ENCODE measurements at places on chromosomes 5 and 9. TPM values are rescaled to one million over a fixed set of nuclear protein-coding genes. Genes with fewer than 3 reads are reported as not detected.

- H3K4me1 ChIP-seq, result no peaks in the 10 kb centered on the region
- no peak overlapping the region for H3K27ac ChIP-seq
- DNase-seq, result no peak
- H3K36me3 ChIP-seq, result no peaks in the 10 kb centered on the region
Observed at GRCh38 chr5:107294211-107294550, 376.6 kb downstream of the EFNA5 start.

- H3K36me3 ChIP-seq, result no peaks in the 10 kb centered on the region
- no peak overlapping the region for H3K27ac ChIP-seq
Observed at GRCh38 chr9:27743490-27743889, 170.2 kb upstream of the C9orf72 start.

- H3K36me3 ChIP-seq, result peaks cover 4% of the 10 kb centered on the region
- no peaks in the 10 kb centered on the region for H3K4me1 ChIP-seq
- H3K27ac ChIP-seq, result no peak overlapping the region
- H3K4me3 ChIP-seq, result no peak overlapping the region
- no peaks in the 10 kb centered on the region for H3K27me3 ChIP-seq
Observed at GRCh38 chr9:96509848-96510247, 59.9 kb downstream of the HABP4 start.

DNA sequence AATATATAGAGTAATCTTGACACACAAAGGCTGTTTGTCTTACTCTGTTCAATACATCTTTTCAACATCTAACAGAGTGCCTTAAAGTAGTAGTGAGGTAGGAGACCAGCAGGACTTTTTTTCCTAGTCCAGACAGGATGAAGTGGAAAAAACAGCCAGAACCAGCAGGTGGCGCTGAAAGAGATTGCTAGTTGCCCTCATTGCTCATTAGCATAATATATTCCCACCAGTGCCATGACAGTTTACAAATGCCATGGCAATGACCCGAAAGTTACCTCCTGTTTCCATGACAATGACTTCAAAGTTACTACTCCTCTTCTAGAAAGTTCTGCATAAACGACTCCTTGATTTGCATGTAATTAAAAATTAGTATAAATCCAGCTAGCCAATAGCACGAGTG lies 387.4 kb downstream of the ACTL7B start:
- no peak for DNase-seq
- H3K4me3 ChIP-seq, result no peak overlapping the region
- no peak overlapping the region for H3K27ac ChIP-seq
- no peaks in the 10 kb centered on the region for H3K36me3 ChIP-seq
- no peaks in the 10 kb centered on the region for H3K27me3 ChIP-seq
- H3K4me1 ChIP-seq, result no peaks in the 10 kb centered on the region

EGFLAM gene
- not detected for total RNA-seq

DNA sequence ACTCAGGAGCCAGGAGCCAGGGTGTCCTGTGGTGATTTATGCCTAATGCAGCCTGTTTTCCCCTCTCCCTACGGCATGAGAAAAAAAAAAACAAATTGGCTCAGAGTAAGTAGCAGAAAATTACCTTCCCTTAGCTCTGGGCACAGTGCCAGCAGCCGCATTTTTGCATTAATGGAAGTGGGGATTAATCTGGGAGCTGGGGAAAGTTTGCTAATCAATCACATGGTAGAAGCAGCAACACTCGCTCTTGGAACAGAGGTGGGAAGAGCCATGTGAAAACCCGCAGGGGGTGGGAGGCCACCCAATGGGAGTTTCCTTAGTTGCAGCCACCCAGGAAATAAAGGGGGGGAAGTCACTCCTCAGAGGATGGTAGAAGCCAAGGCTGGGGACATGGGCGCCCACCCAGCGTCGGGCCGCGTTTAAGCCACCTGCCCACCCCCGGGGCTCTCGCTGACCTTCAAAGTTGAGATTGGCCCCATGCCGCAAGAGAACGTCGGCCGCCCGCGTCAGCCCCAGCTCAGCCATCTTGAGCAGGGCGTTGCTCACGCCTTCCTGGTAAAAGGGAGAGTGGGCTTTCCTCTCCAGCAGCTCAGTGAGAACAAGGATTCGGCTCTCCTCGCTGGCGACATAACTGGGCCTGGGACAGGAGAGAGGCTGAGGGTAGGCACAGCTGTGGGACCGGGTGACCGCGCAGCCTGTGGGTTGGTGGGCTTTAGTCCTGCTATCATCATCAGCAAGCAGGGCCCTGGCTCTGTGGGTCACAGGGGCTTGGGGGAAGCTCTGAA lies 1.7 kb downstream of the ASB6 start:
- peak overlapping the region; percentile 95 for H3K4me3 ChIP-seq
- no peaks in the 10 kb centered on the region for H3K27me3 ChIP-seq
- DNase-seq, result no peak
- peaks cover 26% of the 10 kb centered on the region for H3K4me1 ChIP-seq
- H3K27ac ChIP-seq, result peak overlapping the region; percentile 81

TEK gene
- total RNA-seq, result not detected

DNA sequence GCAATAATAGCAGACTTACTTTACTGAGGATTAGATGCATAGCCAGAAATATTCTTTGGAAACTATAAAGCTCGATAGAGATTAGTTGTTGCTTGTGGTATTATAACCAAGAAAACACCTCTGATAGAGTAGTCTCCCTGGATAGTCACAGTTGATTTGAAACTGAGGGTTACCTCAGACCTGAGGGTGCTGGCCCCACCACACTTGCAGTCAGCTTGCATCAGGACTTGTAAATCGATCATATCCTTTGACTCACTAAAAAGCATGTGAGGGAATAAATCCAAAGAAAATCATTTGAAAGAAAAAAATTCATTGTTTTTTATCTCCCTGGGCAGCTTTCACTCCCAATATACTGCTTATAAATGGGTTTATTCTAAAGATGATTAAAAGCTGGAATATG lies 39.4 kb downstream of the GALNT12 start:
- H3K4me3 ChIP-seq, result no peak overlapping the region
- H3K36me3 ChIP-seq, result no peaks in the 10 kb centered on the region
- no peaks in the 10 kb centered on the region for H3K4me1 ChIP-seq
- no peak for DNase-seq
- no peak overlapping the region for H3K27ac ChIP-seq

CSF1R gene
- total RNA-seq, result 2.4 TPM

DNA sequence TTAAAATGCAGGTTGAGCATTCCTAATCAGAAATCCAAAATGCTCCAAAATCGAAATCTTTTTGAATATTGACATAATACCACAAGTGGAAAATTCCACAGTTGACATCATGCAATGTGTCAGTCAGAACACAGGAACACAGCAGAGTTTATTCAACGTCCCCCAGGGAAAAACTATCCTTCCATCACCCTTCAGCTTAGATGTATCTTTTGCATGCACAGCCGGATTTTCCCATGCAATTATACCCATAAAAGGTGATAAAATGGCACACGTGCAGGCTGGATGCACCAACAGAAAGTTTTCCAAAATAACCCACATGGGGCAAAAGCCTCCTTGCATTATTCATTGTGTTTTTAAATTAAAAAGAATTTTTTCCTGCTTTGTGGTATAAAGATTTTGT lies 71.2 kb downstream of the RAB24 start:
- DNase-seq, result no peak
- no peaks in the 10 kb centered on the region for H3K4me1 ChIP-seq
- H3K4me3 ChIP-seq, result no peak overlapping the region
- H3K27ac ChIP-seq, result no peak overlapping the region
- peaks cover 12% of the 10 kb centered on the region for H3K36me3 ChIP-seq

DNA sequence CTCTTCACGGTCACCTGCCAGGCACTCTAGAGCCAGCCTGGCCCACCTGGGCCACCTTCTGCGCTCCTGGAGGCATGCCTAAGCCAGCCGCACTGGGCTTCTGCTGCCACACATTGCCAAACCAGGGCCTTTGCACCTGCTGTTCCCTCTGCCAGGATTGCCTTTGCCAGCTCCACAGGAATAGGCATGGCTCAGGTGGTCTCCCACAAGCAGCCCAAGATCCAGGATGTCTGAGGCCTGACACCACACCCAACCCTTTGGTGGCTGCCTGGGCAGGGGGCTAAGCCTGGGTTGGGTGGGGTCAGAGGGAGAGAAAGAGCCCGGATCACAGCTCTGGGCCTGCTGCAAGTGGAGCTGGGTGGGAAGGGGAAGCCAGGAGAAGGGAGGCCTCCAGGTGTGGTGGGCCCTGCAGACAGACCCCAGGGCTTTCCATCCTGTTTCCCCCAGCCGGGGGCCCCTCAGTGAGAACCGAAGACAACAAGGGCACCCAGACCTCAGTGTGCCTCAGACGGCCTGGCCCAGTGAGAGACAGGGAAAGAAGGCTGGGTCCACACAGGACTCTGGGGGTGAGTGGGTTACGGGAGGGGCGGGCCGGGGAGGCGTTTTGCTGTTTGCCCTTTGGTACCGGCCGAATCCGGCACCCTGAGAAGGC lies 672 bp upstream of the SUSD3 start:
- no peak overlapping the region for H3K4me3 ChIP-seq
- H3K4me1 ChIP-seq, result peaks cover 73% of the 10 kb centered on the region
- no peaks in the 10 kb centered on the region for H3K36me3 ChIP-seq
- peak overlapping the region; percentile 72 for H3K27ac ChIP-seq
- DNase-seq, result no peak

- H3K36me3 ChIP-seq, result no peaks in the 10 kb centered on the region
- no peaks in the 10 kb centered on the region for H3K4me1 ChIP-seq
- no peak overlapping the region for H3K4me3 ChIP-seq
- no peak for DNase-seq
Observed at GRCh38 chr5:139880416-139881142, 85.0 kb downstream of the PSD2 start.

DNA sequence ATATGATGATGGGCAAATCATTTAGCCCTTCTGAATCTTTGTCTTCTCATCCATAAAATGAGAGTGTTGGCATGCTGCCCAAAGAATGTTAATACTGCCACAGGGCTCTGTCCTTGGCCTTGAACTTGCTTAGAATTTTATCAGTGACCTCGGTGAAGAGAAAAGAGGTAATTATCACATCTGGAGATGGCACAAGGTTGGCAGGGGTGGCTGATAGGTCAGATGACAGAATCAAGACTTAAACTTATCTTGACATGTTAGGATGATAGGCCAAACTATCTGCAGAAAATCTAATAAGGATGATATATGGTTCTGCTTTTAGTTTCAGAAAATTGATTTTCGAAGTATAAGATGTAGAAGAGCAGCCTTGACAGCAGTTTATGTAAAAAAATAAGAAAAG lies 599.1 kb upstream of the CLINT1 start:
- no peak overlapping the region for H3K4me3 ChIP-seq
- H3K4me1 ChIP-seq, result no peaks in the 10 kb centered on the region
- no peak for DNase-seq
- no peaks in the 10 kb centered on the region for H3K27me3 ChIP-seq

GRCh38 chr9:109475526-109475925 lies 22.6 kb downstream of the PTPN3 start:
- H3K4me1 ChIP-seq, result no peaks in the 10 kb centered on the region
- no peaks in the 10 kb centered on the region for H3K27me3 ChIP-seq
- no peak overlapping the region for H3K4me3 ChIP-seq
- no peak for DNase-seq
- H3K27ac ChIP-seq, result no peak overlapping the region

DNA sequence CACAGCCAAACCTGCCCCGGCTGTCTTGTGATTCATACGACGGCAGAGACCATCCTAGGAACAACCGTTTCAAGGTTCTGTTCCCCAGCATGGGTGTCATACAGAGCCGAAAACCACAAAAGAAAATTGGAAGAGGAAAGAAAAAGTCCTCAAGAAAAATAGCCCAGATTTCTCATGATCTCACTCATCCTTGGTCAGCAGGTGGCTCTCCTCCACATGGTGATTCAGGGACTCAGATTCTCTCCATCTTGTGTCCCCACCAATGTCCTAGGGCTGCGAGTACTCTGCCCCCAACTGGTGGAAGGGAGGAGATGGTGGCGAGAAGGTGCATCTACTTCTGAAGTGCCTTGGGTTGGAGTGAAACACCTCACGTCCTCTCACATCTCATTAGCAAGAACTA lies 25.6 kb downstream of the PDZD2 start:
- no peak for DNase-seq
- no peaks in the 10 kb centered on the region for H3K36me3 ChIP-seq
- H3K4me3 ChIP-seq, result no peak overlapping the region
- no peaks in the 10 kb centered on the region for H3K4me1 ChIP-seq
- no peak overlapping the region for H3K27ac ChIP-seq
- no peaks in the 10 kb centered on the region for H3K27me3 ChIP-seq

PCDHA12 gene
- not detected for total RNA-seq

- no peak overlapping the region for H3K27ac ChIP-seq
- no peaks in the 10 kb centered on the region for H3K36me3 ChIP-seq
Observed at GRCh38 chr5:112552791-112553190, 133.7 kb upstream of the EPB41L4A start.

GRCh38 chr5:57434227-57434640 lies 48.4 kb downstream of the ACTBL2 start:
- no peak overlapping the region for H3K27ac ChIP-seq
- no peaks in the 10 kb centered on the region for H3K36me3 ChIP-seq
- no peaks in the 10 kb centered on the region for H3K27me3 ChIP-seq
- H3K4me3 ChIP-seq, result no peak overlapping the region

GRCh38 chr5:1448511-1449011 lies 3.3 kb upstream of the SLC6A3 start:
- H3K4me1 ChIP-seq, result no peaks in the 10 kb centered on the region
- DNase-seq, result no peak
- H3K27ac ChIP-seq, result no peak overlapping the region
- no peak overlapping the region for H3K4me3 ChIP-seq

- H3K4me3 ChIP-seq, result no peak overlapping the region
- no peaks in the 10 kb centered on the region for H3K27me3 ChIP-seq
- H3K27ac ChIP-seq, result no peak overlapping the region
Observed at GRCh38 chr5:71977311-71977710, 130.0 kb upstream of the MAP1B start.

- no peaks in the 10 kb centered on the region for H3K36me3 ChIP-seq
- DNase-seq, result peak; percentile 29
- H3K27me3 ChIP-seq, result no peaks in the 10 kb centered on the region
- no peak overlapping the region for H3K4me3 ChIP-seq
- H3K4me1 ChIP-seq, result no peaks in the 10 kb centered on the region
- no peak overlapping the region for H3K27ac ChIP-seq
Observed at GRCh38 chr9:7844242-7844641, 44.7 kb upstream of the DMAC1 start.

DNA sequence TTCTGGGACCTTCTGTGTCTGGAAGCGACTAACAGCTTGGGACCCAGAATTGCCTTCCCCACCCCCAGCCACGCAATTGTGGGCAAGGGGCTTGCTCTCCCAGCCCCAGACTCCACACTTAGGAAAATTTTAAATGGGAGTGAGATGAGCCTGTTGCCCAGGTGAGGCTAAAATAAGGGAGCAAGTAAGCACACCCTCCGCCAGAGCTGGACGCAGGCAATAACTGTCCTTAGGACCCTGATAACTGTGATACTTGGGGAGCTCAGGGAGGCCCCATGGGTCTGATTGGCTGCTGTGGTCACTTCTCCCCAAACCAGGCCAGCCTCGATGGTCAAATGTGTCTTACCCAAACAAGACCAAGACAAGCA lies 13.3 kb downstream of the ABO start:
- H3K4me3 ChIP-seq, result no peak overlapping the region
- DNase-seq, result no peak
- no peaks in the 10 kb centered on the region for H3K27me3 ChIP-seq
- H3K36me3 ChIP-seq, result no peaks in the 10 kb centered on the region
- no peak overlapping the region for H3K27ac ChIP-seq

- DNase-seq, result no peak
- H3K36me3 ChIP-seq, result no peaks in the 10 kb centered on the region
- H3K27me3 ChIP-seq, result no peaks in the 10 kb centered on the region
- H3K4me3 ChIP-seq, result no peak overlapping the region
Observed at GRCh38 chr5:103522586-103522985, 40.0 kb downstream of the NUDT12 start.

SPATA31C1 gene
- total RNA-seq, result not detected

- H3K27ac ChIP-seq, result no peak overlapping the region
- no peak overlapping the region for H3K4me3 ChIP-seq
Observed at GRCh38 chr9:94619026-94619425, 20.3 kb downstream of the FBP1 start.

FAM151B gene
- total RNA-seq, result 0.39 TPM

HMCN2 gene
- not detected for total RNA-seq

PCDHGB4 gene
- total RNA-seq, result 0.23 TPM

HAVCR1 gene
- total RNA-seq, result 10.1 TPM
